ENCODE measurements at places on chromosomes 2 and 18.

GRCh38 chr2:98772536-98772935 lies 41.6 kb upstream of the MGAT4A start:
- peak overlapping the region; percentile 60 for H3K4me3 ChIP-seq
- H3K27ac ChIP-seq, result peak overlapping the region; percentile 86
- H3K4me1 ChIP-seq, result peaks cover 80% of the 10 kb centered on the region

DNA sequence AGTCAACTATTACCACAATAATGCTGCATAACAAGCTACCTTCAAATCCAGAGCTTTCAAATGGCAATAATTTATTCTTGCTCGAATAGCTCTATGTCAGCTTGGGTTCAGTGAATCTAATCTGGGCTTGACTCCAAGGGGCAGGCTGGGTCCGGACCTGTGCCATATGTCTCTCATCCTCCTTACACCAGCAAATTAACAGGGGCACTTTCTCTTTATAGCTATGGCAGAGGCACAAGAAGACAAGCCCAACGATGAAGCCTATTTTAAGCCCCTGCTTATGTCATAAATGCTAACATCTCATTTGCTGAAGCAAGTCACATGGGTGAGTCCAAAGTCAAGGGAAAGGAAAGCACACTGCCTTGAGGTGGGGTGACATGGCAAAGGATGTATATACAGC lies 13.3 kb upstream of the ZNF521 start:
- H3K4me1 ChIP-seq, result no peaks in the 10 kb centered on the region
- H3K27me3 ChIP-seq, result no peaks in the 10 kb centered on the region
- no peaks in the 10 kb centered on the region for H3K36me3 ChIP-seq
- no peak overlapping the region for H3K4me3 ChIP-seq
- H3K27ac ChIP-seq, result no peak overlapping the region

- H3K27me3 ChIP-seq, result peaks cover 53% of the 10 kb centered on the region
- H3K27ac ChIP-seq, result no peak within 1 kb of the TSS
- peak within 1 kb of the TSS; percentile 51 for H3K4me3 ChIP-seq
These were observed at the start of gene SPR for GRCh38 chr2:72887032-72887739. SPR (plus strand) TSS chr2:72887408; CDS start chr2:72887433, 25 bp downstream.

- no peaks in the 10 kb centered on the region for H3K4me1 ChIP-seq
- H3K27ac ChIP-seq, result no peak overlapping the region
- no peaks in the 10 kb centered on the region for H3K27me3 ChIP-seq
- no peak overlapping the region for H3K4me3 ChIP-seq
- H3K36me3 ChIP-seq, result peaks cover 10% of the 10 kb centered on the region
- DNase-seq, result no peak
These were observed 155.3 kb upstream of the MYO3B start for GRCh38 chr2:170022692-170023091.

- no peak overlapping the region for H3K4me3 ChIP-seq
- H3K27ac ChIP-seq, result no peak overlapping the region
- H3K27me3 ChIP-seq, result no peaks in the 10 kb centered on the region
- DNase-seq, result no peak
- peaks cover 5% of the 10 kb centered on the region for H3K36me3 ChIP-seq
These were observed 10.5 kb downstream of the CTDP1 start for GRCh38 chr18:79690071-79690470.

GRCh38 chr18:61475931-61476330 lies 142.7 kb downstream of the CDH20 start:
- H3K36me3 ChIP-seq, result no peaks in the 10 kb centered on the region
- H3K27me3 ChIP-seq, result no peaks in the 10 kb centered on the region
- DNase-seq, result no peak
- H3K27ac ChIP-seq, result no peak overlapping the region
- no peaks in the 10 kb centered on the region for H3K4me1 ChIP-seq

DNA sequence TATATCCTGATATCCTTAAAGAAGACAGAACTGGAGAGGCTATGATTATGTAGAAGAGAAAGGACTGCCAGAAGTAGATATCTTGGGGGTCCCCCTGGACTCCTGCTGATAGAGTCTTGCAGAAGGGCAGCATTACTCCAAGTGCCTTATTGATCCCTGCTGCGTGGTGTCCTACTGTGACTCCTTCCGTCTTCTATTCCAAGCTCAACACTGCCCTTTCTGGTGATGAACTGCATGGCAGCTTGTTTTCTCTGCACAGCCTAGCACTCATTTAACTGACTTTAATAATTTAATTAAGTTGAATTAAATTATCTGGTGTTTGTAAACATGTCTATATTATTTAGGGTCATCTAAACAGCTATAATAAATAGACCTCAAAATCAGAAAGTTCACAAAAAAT lies 194.1 kb upstream of the DSEL start:
- H3K4me3 ChIP-seq, result no peak overlapping the region
- H3K36me3 ChIP-seq, result no peaks in the 10 kb centered on the region
- no peak overlapping the region for H3K27ac ChIP-seq
- H3K4me1 ChIP-seq, result no peaks in the 10 kb centered on the region
- DNase-seq, result no peak

DNA sequence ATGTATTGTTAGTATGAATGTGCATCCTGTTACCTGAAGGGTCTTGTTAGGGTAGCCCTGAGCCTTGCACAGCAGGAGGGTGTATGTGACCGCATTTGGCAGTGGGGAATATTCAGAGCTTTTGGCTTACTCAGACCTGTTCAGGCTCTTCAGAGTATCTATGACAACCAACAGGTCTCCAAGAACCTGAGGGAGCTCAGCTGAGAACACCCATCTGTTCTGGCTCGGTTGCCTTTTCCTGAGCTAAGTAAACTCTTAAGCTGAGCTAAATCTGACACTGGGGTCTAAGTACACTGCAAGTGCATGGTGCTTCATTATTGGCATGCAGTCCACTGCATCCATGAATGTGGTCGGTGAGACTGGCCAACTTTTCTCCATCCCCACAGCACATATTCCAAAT lies 92.4 kb upstream of the CHST9 start:
- no peaks in the 10 kb centered on the region for H3K27me3 ChIP-seq
- H3K36me3 ChIP-seq, result no peaks in the 10 kb centered on the region
- no peak overlapping the region for H3K4me3 ChIP-seq
- DNase-seq, result no peak

DNA sequence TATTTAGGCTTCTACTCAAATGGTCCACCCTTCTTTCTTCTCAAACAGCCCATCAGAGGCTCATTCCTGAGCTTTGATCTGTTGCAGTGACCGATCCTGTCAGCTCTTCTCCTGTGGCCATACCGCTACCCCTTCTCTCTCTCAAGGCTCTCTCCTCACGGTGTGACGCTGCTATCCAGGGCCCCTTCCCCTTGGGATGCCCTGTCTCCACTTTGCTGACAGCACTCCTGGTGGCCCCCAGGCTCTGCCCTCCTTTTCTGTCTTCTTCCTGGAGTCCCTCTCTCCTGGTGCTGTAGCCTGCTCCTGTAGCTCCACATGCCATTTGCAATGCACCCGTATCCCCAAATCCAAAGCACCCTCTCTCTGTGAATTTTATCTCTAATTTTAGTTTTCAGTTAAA lies 45.4 kb upstream of the CTAGE1 start:
- no peak overlapping the region for H3K4me3 ChIP-seq
- no peaks in the 10 kb centered on the region for H3K4me1 ChIP-seq
- H3K27ac ChIP-seq, result no peak overlapping the region
- no peaks in the 10 kb centered on the region for H3K27me3 ChIP-seq
- no peaks in the 10 kb centered on the region for H3K36me3 ChIP-seq

- DNase-seq, result no peak
- H3K27me3 ChIP-seq, result no peaks in the 10 kb centered on the region
- peaks cover 23% of the 10 kb centered on the region for H3K36me3 ChIP-seq
- H3K27ac ChIP-seq, result no peak overlapping the region
- H3K4me3 ChIP-seq, result no peak overlapping the region
- H3K4me1 ChIP-seq, result no peaks in the 10 kb centered on the region
These were observed 13.8 kb downstream of the PREPL start for GRCh38 chr2:44347526-44347925.

- no peaks in the 10 kb centered on the region for H3K27me3 ChIP-seq
- H3K27ac ChIP-seq, result no peak overlapping the region
- no peaks in the 10 kb centered on the region for H3K36me3 ChIP-seq
- no peaks in the 10 kb centered on the region for H3K4me1 ChIP-seq
These were observed 240.5 kb downstream of the MREG start for GRCh38 chr2:215772634-215773563.

GRCh38 chr2:231634412-231634811 lies 41.7 kb downstream of the TEX44 start:
- no peak overlapping the region for H3K4me3 ChIP-seq
- no peak overlapping the region for H3K27ac ChIP-seq
- no peaks in the 10 kb centered on the region for H3K36me3 ChIP-seq
- no peaks in the 10 kb centered on the region for H3K4me1 ChIP-seq
- no peak for DNase-seq

- peaks cover 26% of the 10 kb centered on the region for H3K27me3 ChIP-seq
- H3K4me1 ChIP-seq, result no peaks in the 10 kb centered on the region
- H3K36me3 ChIP-seq, result no peaks in the 10 kb centered on the region
- no peak overlapping the region for H3K27ac ChIP-seq
- no peak overlapping the region for H3K4me3 ChIP-seq
These were observed 55.1 kb upstream of the SIX3 start for GRCh38 chr2:44886414-44886813.

- DNase-seq, result no peak
- H3K36me3 ChIP-seq, result no peaks in the 10 kb centered on the region
- H3K27ac ChIP-seq, result no peak overlapping the region
These were observed 39.0 kb upstream of the MARCO start for GRCh38 chr2:118903029-118903351.

- H3K27me3 ChIP-seq, result no peaks in the 10 kb centered on the region
- DNase-seq, result no peak
- H3K27ac ChIP-seq, result no peak overlapping the region
- H3K36me3 ChIP-seq, result no peaks in the 10 kb centered on the region
These were observed 257.5 kb upstream of the KLHL29 start for GRCh38 chr2:23127465-23127864.

DNA sequence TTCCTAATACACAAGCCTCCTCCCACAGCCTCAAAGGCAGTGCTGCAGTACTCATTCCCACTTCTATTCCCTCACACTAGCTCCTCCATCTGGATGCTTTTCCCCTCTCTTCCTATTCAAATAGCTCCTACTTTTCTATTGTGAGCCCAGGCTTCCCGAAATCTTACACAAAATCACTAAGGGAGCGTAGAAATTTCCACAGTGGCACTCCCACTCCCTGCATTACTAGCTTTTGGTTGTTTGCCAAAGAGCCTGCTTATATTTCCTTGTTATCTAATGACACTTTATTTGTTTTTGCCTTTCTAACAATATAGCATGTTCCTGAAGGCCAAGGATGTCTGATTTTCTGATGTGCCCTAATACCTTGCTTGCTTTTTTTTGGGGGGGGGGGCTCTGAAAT lies 10.9 kb downstream of the EPAS1 start:
- H3K27me3 ChIP-seq, result peaks cover 23% of the 10 kb centered on the region
- no peak for DNase-seq
- H3K4me3 ChIP-seq, result no peak overlapping the region
- H3K36me3 ChIP-seq, result no peaks in the 10 kb centered on the region
- peaks cover 22% of the 10 kb centered on the region for H3K4me1 ChIP-seq

DNA sequence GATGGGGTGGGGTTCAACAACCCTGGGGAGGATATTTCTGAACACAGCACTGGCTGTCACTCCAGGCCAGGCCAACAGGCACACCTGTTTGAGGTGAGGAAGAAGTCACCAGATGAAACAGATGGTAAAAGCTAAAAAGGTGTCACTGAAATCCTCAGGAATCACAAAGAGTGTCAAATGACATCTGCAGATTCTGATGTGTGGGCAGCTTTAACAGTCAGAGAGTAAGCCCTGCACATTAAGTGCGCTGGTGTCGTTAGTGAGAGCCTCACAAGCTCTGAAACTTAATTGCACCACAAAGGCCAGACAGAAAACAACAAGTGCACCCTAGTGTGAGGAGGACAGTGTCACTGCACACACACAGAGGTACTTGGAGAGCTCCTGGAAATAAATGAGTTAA lies 13.6 kb downstream of the FLACC1 start:
- no peak for DNase-seq
- no peaks in the 10 kb centered on the region for H3K4me1 ChIP-seq
- H3K4me3 ChIP-seq, result no peak overlapping the region
- H3K27me3 ChIP-seq, result no peaks in the 10 kb centered on the region
- no peak overlapping the region for H3K27ac ChIP-seq
- peaks cover 14% of the 10 kb centered on the region for H3K36me3 ChIP-seq

All from CD4-positive, alpha-beta T cell (primary cell).